Placental epithelial cell (primary cell): ENCODE measurements at places on chromosomes 3 and 15. TPM values are rescaled to one million over a fixed set of nuclear protein-coding genes. Genes with fewer than 3 reads are reported as not detected.

FBXW12 gene
- total RNA-seq = under 0.01 TPM in 1 of 2 replicates, not detected in the other

C3orf85 gene
- not detected in 2 replicates for total RNA-seq

LTF gene
- total RNA-seq = not detected in 2 replicates

SPINK8 gene
- not detected in 2 replicates for total RNA-seq

B2M gene
- 690 and 982 TPM in 2 replicates for total RNA-seq
